Stimulated activated CD4-positive, alpha-beta T cell treated with anti-CD3 and anti-CD28 coated beads, Interleukin-1b, Interleukin-23, amount 100 ng/mL, for 1 hour (primary cell): ENCODE measurements at places on chromosomes 4 and X.

GRCh38 chr4:157226601-157227000 lies 6.1 kb downstream of the GRIA2 start:
- DNase-seq: no peak

DNA sequence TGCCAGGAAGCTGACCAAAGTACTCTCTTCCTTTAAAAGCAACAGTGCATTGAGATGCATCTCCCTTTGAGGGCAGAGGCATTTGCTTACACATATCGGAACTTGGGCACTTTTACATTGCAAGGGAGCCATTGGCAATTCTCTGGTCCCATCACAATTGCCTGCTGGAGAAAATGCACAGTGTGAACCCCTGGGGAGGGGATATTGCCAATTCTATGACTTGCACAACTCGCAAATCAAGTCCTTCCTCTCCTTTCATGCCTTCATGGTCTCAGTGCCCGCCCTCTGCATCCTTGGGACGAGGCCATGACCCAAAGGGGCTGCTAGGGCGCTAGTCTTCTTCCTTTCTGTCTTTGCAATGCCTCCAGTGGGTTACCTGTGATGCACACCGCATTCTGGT lies 14.9 kb upstream of the PDZD4 start:
- DNase-seq: no peak

- DNase-seq: no peak
Measured at GRCh38 chr4:14299166-14299565, 671.6 kb upstream of the BOD1L1 start.

GRCh38 chr4:149465955-149466354 lies 349.7 kb downstream of the IQCM start:
- no peak for DNase-seq

DNA sequence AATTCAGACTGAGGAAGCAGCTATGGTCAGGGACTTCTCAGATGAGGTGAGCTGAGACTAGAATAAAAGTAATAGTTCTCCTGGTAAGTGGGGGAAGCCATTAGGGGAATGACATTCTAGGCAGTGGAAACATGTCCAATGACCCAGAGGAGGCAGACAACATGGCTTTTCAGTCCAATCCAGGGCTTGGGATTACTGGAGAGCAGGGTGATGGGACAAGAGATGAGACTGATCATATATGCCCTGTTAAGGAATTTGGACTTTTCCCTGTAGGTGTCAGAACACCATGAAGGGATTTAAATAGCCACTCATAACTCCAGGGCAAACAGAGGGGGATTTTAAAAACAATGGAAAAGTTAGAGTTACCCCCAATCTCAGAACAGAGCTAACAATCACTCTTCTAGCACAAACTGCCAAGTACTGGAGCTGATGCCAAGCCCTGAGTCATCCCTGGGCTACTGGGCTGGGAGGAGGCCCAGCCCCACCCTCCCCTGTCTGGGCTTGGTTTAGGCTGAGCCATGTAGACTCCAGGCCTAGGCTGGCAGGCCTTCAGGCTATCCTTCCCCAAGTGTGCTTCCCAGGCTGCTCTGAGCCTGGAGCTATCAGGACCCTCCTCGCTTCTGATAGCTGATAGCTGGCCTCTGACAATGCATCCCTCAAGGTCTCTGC lies 22.7 kb upstream of the MSN start:
- no peak for DNase-seq

DNA sequence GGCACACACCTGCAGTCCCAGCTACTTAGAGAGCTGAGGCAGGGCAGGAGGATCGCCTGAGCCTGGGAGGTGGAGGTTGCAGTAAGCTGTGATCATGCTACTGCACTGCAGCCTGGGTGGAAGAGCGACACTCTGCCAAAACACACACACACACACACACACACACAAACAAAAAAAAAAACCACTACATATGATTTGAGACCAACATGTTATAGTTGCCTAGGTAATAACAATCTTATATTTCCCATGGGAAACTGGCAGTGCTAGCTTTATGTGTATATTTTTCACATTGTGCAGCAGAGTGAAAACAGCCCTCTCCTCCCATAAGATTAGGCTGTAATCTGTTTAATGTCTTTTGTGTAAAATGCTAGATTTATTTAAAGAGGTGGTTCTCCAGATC lies 3.1 kb upstream of the FAM241A start:
- no peak for DNase-seq

DNA sequence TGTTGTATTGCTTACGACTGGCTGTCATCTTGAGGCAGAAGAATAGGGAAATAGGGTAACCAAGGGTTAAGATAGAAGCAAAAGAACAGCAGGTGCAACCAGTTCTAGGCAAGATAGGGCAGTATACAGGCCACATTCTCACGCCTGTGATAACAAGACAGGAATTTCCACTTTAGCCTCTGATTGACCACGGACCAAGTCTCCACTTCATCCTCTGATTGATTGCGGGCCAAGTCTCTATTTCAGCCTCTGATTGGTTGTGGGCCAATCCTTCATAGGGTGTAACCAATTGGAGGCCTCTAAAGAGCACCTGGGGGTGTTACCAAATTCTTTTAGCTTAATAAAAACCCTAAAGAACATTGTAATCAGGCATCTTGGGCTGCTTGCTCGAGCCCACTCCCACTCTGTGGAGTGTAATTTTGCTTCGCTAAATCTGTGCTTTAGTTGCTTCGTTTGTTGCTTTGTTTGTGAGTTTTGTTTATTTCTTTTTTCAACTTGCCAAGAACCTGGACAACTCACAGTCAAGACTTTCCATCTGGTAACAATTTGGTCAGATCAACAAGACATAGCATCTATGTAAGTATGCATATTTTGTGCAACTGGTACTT lies 8.7 kb upstream of the TBC1D9 start:
- DNase-seq: no peak

DNA sequence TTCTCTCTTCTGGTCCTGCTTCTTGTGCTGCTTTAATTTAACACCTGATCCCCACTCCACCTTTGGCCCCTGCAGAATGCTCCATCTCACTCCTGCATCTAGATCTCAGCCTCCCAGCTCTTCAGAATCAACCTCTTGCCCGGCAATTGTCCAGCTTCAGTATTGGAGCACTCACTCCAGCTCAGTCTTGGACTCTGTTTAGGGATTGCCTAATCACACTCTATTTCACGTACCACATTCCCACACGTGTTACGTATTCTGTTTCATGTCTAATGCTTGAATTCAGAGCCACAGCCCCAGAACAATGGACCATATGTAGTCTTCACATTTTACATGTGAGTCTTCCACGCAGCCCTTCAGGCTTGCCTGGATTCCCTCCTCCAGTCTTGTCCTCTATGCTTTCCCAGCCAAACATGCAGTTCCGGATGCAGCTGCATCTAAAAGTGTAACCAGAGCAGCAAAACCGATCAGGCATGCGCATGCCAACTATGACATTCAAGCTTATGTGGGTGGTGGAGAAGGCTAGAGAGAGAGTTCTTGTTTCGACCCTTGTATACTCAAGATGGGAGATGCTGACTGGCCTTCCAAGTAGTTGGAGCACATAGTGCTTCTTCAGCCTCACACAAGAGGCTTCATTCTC lies 105.2 kb upstream of the FAM9A start:
- no peak for DNase-seq

DNA sequence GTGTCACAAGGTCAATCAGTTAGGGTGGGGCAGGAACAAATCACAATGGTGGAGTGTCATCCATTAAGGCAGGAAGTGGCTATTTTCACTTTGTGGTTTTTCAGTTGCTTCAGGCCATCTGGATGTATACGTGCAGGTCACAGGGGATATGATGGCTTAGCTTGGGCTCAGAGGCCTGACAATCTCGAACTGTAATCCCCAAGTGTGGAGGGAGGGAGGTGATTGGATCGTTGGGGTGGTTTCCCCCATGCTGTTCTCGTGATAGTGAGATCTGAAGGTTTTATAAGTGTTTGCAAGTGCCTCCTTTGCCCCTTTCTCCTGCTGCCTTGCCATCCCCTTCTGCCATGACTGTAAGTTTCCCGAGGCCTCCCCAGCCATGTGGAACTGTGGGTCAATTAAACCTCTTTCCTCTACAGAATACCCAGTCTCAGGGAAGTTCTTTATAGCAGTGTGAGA lies 36.7 kb upstream of the STS start:
- DNase-seq: no peak

DNA sequence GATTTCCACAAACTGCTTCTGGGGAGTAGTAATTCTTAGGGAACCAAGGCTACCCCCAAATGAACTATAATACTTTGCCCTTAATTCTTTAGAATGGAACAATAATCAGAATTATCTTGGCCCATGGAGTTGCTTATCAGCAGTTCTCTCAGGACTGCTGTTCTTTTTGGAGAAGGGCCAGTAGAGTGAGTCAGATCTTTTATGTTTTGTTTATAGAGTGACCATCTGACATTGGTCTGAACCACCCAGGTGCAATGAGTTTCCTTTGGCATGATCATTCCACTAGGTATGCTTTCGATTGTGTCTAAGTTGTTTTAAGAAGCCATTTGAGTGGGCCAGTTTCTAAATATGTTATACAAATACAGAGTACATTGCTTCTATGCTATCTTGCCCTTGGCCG lies 31.8 kb downstream of the PRRG1 start:
- no peak for DNase-seq

- no peak for DNase-seq
Measured at GRCh38 chr4:77174426-77174825, 17.4 kb downstream of the CCNG2 start.

DNA sequence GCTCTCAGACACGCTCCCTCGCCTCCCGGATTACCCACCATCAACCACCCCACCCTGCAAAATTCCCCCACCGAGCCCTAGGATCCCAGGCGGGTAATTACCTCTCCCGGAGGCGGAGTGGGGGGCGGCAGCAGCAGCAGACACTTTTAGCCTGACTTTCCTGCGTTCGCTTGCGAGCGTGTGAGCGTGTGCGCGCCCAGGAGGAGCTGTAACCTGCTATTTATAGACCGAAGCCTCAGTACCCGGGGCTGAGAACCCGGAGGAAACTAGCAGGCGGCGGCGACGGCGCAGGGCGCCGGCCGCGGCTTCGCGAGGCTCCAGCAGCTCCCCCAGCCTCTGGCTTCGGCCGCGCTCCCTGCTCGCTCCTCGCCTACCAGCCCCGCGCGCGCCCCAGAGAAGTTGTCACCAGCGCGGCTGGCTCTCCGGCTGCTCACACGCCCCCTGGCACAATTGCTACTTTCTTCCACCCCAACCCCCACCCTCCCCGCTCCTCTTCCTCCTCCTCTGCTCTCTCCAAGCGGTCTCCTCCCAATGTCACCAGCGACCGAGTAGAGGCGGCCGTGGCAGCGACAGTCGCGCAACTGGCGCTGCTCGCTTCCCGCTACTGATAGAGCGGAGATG lies at the start of gene INPP4B:
INPP4B (minus strand) TSS at position 194 of the 621 bp plus-strand sequence.
- no peak for DNase-seq

GRCh38 chrX:67648361-67648760 lies 104.5 kb downstream of the AR start:
- no peak for DNase-seq

GRCh38 chr4:21680326-21680898 lies 268.2 kb downstream of the KCNIP4 start:
- DNase-seq: no peak

- no peak for DNase-seq
Measured at GRCh38 chr4:107721436-107722100, 1.5 kb upstream of the PAPSS1 start.

DNA sequence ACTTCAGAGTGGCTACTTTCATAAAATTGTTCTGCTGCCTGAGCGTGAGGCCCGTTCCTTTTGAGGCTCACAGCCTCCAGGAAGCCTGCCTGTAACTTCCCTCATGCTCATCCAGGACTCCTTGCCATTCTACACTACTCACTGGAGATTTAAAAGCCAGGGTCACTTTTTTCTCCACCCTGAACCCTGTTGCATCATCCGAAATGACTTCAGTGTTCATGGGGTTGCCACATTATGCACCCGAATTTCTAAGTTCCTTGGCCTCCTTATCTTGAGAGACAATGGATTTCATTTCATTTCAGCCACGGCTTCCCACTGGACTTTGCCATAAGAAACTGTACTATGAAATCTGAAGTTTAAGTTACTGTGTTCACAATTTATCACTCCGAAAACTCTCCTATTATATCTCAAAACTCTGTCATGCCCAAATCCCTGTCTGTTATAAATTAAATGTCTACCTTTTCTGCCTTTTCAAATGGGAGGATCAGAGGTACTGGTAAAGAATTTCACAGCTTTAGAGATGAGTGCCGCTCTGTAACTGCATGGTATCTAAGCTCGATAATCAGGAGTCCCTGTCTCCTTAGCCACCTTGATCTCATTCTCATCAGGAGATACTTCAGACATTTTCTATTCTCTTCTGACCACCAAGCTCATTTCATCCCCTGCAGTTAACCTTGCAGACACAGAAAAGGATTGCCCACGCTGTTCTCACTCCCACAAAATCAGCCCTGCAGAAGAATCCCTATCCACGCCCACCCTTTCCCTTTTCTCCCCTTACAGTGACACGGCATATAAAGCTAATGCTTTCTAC lies 59.9 kb downstream of the TRIML1 start:
- no peak for DNase-seq

DNA sequence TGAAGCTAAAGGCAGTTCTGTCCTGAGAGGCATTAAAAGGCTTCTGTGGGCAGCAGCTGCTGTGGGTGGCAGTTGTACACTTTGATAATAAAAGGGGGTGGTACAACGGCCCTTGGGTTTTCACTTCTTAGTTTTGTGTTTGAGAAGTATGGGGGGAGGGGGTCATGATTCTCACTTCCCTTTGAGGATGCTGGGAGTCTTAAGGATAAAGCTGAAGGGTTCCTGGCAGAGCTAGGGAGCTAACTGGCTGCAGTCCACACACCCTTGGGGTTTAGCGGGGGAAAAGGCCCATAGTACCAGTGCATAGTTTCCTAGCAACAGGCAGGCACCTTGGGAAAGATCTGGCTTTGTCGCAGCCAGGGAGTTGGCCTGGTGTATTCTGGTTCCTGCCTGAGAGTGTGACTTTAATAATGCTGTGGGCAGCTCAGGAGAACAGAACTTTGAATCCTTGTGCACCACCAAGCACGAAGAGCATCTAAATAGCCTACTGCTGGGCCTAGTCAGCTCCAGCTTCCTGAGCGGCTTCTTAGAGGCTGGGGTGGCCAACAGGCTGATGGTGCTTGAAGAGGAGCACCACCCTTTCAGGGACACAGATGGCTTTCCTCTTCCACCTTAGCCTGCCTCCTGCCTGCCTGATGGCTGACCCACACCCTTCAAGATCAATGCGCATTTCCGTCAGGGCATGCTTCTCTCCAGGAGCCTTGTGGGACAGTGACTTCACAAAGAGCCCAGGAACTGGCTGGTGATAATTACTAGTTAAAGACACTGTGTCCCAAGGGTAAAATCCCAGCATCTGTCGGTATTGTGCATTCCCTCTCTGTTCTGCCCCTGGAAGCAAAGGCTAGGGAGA lies 12.5 kb downstream of the ZBTB33 start:
- no peak for DNase-seq
